ENCODE measurements at places on chromosomes 6 and 20. TPM values are rescaled to one million over a fixed set of nuclear protein-coding genes. Genes with fewer than 3 reads are reported as not detected.

ZNF334 gene
- 4.4 TPM for total RNA-seq

SLC17A5 gene
- 5.0 TPM for total RNA-seq

BPIFB2 gene
- total RNA-seq = not detected

BPI gene
- not detected for total RNA-seq

DNA sequence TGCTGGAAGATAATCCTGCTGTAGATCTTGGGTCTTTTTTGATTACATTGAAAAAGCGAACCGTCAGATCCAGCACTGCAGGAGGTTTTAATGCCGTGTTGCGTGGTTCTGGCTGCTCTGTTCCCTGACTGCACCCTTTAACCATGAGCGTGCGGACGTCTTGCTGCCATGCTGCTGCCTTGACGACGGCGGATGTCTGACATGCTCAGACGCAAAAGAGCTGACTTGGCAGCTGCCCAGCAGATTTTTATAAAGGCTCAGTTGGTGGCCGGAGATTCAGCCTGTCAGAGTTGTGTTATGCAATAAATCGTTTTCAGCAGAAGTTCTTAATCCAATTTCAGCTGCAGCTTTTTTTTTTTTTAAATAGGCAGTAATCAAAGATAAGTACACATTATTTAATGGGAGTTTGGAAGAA is 119.4 kb downstream of the JARID2 start:
- H3K27ac ChIP-seq = peak overlapping the region; percentile 35
- peak overlapping the region; percentile 12 for H3K4me3 ChIP-seq
- DNase-seq = peak; percentile 75
- no peaks in the 10 kb centered on the region for H3K27me3 ChIP-seq
- H3K4me1 ChIP-seq = peaks cover 45% of the 10 kb centered on the region
- H3K36me3 ChIP-seq = peaks cover 10% of the 10 kb centered on the region

GRCh38 chr20:63395723-63396122 is 34.6 kb upstream of the CHRNA4 start:
- H3K4me1 ChIP-seq = no peaks in the 10 kb centered on the region
- no peak overlapping the region for H3K4me3 ChIP-seq
- DNase-seq = no peak
- H3K27me3 ChIP-seq = peaks cover 2% of the 10 kb centered on the region

DNA sequence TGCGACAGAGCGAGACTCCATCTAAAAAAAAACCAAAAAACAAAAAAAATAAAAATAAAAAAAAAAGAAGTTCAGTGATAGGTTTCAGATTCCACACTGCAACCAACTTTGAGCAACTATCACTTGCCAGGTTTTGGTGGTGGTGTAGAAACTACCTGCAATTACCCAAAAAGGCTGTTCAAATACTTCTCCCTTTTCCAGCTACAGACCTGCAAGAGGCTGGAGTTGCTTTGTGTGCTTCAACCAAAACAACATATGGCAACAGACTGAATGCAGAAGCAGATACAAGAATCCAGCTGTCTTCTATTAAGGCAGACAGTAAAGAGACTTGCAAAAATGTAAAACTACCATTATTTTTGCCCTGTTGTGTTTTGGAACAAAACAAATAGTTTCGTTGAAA is 9.3 kb upstream of the BCAS1 start:
- peaks cover 17% of the 10 kb centered on the region for H3K4me1 ChIP-seq
- no peak for DNase-seq
- H3K27ac ChIP-seq = no peak overlapping the region

RPP40 gene
- total RNA-seq = 9.5 TPM

GRCh38 chr20:61173961-61174725 is 77.9 kb upstream of the CDH4 start:
- no peaks in the 10 kb centered on the region for H3K36me3 ChIP-seq
- H3K27ac ChIP-seq = no peak overlapping the region
- no peak overlapping the region for H3K4me3 ChIP-seq
- peaks cover 3% of the 10 kb centered on the region for H3K27me3 ChIP-seq
- DNase-seq = no peak

DNA sequence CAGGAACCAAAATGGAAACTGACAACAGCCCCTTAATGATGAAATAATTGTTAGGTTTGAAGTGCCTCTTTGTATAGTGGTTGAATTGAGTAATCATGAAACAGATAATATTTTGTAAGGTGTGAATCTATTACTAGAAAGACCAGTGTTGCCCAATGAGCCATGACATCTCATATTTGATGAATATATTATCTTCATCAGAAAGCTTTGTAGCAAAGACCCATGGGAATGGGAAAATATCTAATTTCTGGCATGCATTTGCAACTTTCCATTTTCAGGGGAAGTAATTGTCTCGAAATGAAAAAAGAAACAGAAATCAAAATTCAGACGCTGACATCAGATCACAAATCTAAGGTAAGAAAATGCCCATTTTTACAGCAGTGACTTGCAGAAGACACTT is 57.3 kb upstream of the LAMP5 start:
- no peaks in the 10 kb centered on the region for H3K4me1 ChIP-seq
- DNase-seq = no peak
- H3K36me3 ChIP-seq = no peaks in the 10 kb centered on the region

DNA sequence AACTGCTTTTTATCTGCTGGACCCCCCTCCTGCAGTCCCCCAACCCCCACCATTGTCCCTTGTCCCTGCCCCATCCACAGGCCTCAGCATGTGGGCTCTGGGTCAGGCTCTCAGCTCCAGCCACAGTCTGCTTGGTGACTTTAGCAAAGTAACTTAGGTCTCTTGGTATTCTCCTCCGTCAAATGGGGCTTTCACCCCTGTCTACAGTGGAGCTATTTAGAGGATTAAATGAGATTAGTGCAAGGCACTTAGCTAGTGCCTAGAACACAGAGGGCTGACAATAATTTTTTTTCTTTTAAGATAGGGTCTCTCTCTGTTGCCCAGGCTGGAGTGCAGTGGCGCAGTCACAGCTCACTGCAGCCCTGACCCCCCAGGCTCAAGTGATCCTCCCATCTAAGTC is 71.9 kb downstream of the TCP11 start:
- no peaks in the 10 kb centered on the region for H3K27me3 ChIP-seq
- no peak for DNase-seq
- H3K27ac ChIP-seq = no peak overlapping the region
- no peaks in the 10 kb centered on the region for H3K36me3 ChIP-seq

ETV7 gene
- total RNA-seq = 0.86 TPM

NMBR gene
- not detected for total RNA-seq

- H3K36me3 ChIP-seq = peaks cover 37% of the 10 kb centered on the region
- no peaks in the 10 kb centered on the region for H3K27me3 ChIP-seq
- H3K4me1 ChIP-seq = peaks cover 46% of the 10 kb centered on the region
- H3K4me3 ChIP-seq = no peak overlapping the region
- no peak for DNase-seq
These were observed 84.7 kb downstream of the ASXL1 start for GRCh38 chr20:32442630-32443373.

TREM1 gene
- total RNA-seq = not detected

COL9A1 gene
- total RNA-seq = not detected

DNA sequence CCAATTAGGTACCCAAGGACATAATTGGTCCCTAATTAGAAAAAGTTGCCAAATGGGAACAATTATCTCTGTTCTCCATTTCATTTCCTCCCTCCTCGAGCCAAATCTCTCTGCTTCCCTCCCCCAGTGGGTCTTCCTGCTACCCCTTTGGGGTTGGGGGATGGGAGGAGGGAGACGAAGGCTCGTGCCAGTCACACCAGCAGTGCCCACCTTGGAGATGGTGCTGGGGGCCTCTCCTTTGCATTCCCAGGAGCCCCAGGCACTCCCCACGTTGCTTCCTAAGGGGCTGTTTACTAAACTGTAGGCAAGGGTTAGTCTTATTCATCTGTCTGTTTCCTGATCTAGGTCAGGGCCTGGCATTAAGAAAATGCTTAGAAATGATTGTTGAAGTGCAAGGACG is 33.1 kb downstream of the MDFI start:
- no peak overlapping the region for H3K4me3 ChIP-seq
- peaks cover 6% of the 10 kb centered on the region for H3K27me3 ChIP-seq
- no peak for DNase-seq
- no peaks in the 10 kb centered on the region for H3K4me1 ChIP-seq

ADTRP gene
- 21.9 TPM for total RNA-seq

GRCh38 chr6:15901141-15902115 is 227.5 kb upstream of the MYLIP start:
- peak overlapping the region; percentile 69 for H3K27ac ChIP-seq
- DNase-seq = peak; percentile 59
- H3K4me3 ChIP-seq = no peak overlapping the region
- peaks cover 18% of the 10 kb centered on the region for H3K4me1 ChIP-seq
